ENCODE measurements at places on chromosomes 13 and 19.

DNA sequence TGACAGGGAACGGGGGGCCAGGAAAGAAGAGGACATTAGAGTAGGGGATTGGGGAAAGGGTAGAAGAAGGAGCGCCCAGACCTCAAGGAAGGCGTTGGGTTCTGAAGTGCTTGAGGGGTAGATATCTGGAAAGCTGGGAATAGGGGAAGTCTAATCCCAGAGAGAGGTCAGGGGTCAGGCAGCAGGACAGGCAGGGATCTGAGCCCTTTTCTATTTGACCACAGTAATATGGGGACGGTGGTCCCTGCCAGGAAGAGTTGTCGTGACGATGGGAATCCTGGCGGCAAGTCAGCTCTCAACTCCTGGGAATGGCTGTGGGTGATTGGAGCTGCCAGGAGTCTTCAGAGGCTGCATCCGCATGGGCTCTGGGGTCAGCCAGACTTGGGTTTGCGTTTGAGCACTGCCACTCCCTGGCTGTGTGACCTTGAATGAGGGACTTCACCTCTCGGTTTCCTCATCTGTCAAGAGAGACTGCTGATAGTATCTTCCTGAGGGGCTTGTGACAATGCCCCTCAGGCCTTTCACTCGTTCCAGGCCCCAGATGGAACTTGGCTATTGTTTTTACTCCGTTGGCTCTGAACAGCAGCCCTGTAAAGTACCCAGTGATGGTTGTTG, 1.3 kb downstream of the AP2A1 start:
- DNase-seq = no peak

- no peak for DNase-seq
Observed at GRCh38 chr13:113616991-113617749, 32.6 kb downstream of the TFDP1 start.

DNA sequence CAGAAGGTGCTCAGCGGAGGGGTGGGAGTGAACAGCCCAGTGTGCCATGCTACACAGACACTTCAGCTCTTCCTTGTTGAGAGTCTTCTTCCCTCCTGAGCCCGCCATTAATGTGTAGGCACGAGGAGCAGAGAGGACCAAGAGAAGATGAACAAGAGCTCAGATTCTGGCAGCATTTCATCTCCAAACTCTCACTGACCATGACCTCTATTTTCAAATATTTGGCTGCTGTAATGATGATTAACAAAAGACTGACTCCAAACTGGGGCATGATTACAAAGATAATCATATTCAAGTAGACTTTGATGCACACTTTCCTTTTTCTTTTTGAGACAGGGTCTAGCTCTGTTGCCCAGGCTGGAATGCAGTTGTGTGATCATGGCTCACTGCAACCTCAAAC, 236.5 kb downstream of the DCLK1 start:
- DNase-seq = no peak

DNA sequence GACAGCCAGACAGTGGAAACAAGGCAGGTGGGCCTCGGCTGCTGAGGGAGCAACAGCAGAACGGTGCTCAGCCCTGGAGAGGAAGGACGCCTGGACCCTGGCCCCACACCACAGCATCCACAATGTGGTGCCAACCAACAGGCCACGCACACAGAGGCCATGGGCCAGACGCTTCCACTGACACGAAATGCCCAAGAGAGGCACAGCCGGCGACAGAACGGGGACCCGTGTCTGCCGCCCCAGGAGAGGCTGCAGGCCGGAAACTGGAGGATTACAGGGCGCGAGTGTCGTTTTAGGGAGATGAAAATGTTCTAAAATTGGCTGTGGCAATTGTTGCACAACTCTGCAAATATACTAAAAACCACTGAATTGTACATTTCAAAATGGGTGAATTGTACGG, 69.7 kb downstream of the RASA3 start:
- no peak for DNase-seq

- peak; percentile 39 for DNase-seq
Observed at GRCh38 chr19:48419158-48419920, 25.9 kb downstream of the GRIN2D start.

DNA sequence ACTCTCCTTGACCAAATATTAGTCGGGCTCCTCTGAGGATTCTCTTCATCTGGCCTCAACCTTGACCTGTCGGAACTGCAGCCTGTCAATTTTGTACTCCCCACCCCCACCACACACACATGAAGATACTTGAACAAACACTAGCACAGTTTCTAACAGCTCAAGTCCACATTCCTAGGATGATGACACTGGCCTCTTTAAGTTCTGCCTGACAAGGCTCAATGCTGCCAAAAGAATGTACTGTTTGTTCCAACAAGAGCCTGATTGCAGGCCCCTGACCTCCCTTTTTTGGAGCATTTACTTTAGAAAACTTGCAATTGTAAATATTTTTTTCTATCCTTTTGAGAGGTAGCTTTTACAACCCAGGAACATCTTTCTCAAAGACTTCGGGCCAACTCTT, 169.2 kb upstream of the IRS2 start:
- DNase-seq = no peak

DNA sequence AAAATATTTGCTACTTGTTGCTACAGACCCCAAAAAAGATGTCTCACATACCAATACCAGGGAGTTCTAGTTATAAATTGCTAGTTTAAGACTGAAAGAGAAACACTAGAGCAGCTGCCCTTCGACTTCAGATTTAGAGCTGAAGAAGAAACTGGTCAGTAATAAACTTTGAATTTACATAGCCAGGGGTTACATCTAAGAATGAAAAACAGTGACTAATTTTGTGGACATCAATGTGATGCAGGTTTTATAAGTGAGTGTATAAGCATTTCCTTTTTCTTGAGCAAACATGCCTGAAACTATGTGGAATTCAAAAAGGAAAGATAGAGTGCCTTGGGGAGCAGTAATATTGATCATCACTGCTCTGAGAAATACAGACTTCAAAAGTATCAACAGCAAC, 724.9 kb upstream of the MIR17HG start:
- no peak for DNase-seq

DNA sequence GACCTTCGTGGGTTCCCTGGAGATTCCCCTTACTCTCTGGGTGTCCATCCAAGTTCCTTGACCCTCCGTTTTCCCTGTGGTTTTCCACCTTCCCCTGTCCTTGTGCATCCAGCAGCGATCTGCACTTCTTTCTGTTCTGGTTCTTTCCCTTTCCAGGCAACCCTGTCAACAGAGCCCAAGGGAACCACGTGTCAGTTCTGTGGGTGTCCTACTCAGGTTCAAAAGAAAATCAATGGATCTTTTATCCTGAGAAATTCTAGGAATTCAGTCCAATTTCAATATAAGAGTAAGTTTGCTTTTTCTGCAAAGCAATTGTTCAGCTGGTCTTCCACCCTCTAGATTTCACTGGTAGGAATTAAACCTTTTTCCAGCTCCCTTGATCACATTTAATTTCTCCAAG, 1394.8 kb upstream of the SLC10A2 start:
- DNase-seq = no peak

DNA sequence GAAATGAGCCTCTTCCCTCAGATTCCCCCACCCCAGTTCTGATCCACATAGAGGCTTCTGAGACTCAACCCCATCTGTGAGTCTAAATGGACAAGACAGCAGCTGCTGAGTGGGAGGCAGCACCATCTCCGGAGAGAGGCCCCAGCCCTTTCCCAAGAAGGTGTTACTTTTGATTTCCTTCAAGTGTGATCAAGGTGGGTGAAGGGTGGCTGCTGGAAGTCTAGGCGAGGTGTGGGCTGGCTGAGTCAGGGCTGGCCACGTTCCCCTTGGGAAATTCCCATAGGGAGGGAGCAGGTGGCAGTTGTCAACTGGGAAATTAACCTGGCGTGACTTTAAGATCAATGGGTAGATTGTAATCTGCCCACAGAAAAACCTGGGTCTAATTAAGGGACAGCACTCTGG, 148.0 kb downstream of the FOXO1 start:
- DNase-seq = no peak

GRCh38 chr13:29520671-29521070, 74.8 kb downstream of the SLC7A1 start:
- no peak for DNase-seq

All from hematopoietic multipotent progenitor cell treated with erythropoietin and hydrocortisone succinate and interleukin-3 and kit ligand, for 15 days (in vitro differentiated cells).